ENCODE measurements at places on chromosomes 6 and 20. TPM values are rescaled to one million over a fixed set of nuclear protein-coding genes. Genes with fewer than 3 reads are reported as not detected.

DNA sequence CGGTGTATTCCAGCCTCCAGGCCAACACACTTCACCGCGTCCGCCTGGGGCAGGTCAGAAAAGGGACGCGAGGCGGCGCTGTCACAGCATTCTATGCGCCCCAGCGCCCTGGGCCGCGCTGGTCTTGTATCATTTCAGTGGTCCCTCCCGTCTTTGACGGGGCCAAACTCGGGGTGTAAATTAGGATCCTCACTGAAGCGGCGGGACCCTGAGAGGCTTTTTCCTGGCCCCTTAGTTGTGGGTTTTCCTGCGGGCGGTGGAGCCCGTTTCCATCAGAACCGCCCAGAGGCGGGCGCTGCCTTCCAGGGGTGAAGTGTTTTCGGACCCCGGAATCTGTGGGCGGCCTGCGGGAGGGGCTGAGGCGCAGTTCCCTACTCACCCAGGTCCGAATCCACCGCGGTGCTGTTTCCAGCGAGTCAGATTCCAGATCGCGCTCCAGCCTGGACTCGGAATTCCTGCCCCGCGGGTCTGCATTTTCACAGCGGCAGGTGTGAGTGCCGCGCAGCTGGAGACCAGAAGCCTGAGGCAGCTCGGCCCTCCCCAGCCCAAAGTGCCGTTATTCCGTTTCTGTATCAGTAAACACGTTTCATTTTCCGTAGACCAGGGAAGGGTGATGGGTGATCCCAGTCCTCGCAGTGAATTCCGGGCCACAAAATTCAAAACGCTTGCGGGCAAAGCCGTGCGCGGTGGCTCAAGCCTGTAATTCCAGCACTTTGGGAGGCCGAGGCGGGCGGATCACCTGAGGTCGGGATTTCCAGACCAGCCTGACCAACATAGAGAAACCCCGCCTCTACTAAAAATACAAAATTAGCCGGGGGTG is 3.9 kb upstream of the MICB start:
- DNase-seq: peak; percentile 95

The FERMT1 gene
- 0.32 TPM for total RNA-seq

GRCh38 chr6:30887901-30888815 is 3.8 kb downstream of the DDR1 start:
- no peak for DNase-seq

The MICB gene
- total RNA-seq: 16.7 TPM

The BFSP1 gene
- 0.79 TPM for total RNA-seq

The ECT2L gene
- total RNA-seq: not detected

The C20orf202 gene
- total RNA-seq: not detected

DNA sequence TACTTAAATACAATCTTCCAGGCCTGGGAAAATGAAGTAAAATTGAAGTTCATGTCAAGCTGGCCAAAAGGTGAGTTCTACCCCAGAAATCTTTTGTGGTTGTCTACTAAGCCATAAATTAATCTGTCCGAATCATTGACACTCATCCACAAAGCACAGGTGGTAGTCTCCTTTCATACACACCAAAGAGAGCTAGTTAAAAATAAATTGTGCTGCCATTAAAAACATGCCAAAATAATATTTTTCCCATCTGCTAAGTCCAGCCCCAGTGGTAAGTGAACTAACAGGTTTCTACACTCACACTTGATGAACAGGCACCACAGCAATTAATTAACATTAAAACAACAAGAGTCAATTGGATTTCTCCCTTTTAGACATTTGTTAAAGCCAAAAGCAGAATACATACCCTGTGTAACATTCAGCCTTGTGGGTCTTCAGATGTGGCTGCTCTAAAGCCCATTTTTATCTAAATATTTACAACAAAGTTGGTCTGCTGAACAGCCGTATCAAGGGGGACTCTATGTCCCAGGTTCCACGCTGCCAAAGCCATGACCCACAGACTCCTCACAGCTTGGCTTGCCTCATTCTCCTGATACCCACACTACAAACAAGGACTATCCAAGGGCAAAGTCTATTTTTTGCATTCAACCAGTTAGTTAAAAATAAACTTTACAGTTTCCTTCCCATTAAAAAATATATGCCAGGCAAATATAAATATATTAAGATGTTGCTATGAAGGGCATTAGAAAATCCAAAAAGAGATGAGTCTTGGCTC is 490.4 kb downstream of the BMP2 start:
- DNase-seq: no peak

The TGM3 gene
- total RNA-seq: not detected

- DNase-seq: no peak
These were observed 150.5 kb upstream of the PRSS16 start for GRCh38 chr6:27096834-27097511.

GRCh38 chr20:58102261-58102660 is 126.2 kb downstream of the ANKRD60 start:
- DNase-seq: no peak

DNA sequence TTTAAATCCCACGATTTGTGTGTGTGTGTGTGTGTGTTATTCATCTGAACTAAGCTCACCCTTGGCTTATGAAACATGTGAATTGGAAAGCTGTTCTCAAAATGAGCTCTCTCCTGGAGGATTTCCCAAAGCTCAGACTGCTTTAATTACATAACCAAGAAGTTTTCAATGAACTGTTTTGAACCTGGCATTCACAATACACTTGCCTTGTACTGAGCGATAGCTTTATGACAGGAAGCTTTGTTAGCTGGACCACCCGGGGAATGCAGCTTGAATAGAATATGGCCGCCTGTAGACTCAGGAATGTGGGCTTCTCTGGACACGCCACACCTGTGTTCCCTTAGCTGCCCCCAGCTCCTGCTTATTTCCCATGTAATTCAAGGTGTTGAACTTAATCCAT is 71.4 kb upstream of the PREP start:
- DNase-seq: no peak

The CALHM5 gene
- 1.3 TPM for total RNA-seq

GRCh38 chr20:59718751-59719150 is 114.4 kb downstream of the PHACTR3 start:
- no peak for DNase-seq

DNA sequence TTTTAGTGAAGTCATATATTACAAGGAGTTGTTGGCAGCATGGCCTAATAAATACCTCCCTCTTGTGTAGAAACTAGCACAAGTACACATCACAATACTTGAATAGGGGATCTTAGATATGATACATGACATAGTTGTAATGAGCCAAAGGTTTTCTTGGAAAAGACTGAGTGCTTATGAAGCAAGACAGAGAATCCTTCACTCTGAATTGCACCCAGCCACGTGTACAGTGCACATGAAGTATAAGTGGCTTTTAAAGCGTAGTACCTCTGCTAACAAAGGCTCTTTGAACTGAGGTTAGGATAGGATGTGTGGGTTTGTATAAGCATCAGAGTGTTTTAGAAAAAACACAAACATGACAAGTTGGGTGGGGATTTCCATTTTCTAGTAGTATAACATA is 145.5 kb upstream of the STMND1 start:
- no peak for DNase-seq

DNA sequence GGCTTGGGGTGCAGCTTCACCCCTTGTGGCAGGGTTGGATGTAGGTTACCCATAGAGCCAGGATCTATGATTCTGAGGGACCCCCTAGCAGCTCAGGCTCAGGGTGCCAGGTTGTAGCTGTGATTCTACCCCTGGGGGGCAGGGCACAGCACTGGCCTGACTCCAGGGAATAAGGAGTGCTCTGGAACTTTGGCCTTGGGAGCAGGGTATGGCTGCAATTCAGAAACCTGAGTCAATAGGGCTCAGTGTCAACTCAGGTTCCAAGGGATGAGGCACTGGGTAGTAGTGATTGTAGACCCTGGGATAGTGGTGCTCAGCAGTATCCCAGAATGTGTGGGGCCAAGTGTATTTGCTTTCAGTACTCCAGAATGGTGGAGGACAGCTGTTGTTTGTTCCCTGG is 8.6 kb downstream of the FHL5 start:
- no peak for DNase-seq

The SCUBE3 gene
- total RNA-seq: 0.23 TPM

GRCh38 chr20:62874964-62875344 is 13.3 kb upstream of the TCFL5 start:
- DNase-seq: no peak

- no peak for DNase-seq
These were observed 29.9 kb downstream of the FBXO30 start for GRCh38 chr6:145784683-145785082.

- DNase-seq: no peak
These were observed 129.2 kb downstream of the FYN start for GRCh38 chr6:111743862-111744692.

Measured in spleen (tissue), 13 donors.